ENCODE measurements at places on chromosomes 4 and X. TPM values are rescaled to one million over a fixed set of nuclear protein-coding genes. Genes with fewer than 3 reads are reported as not detected.

Gene ZNF81
- total RNA-seq, result 5.4 TPM

Gene ERCC6L
- total RNA-seq, result 5.2 TPM

Gene HELT
- not detected for total RNA-seq

Gene ERAS
- total RNA-seq, result not detected

Gene DIPK2B
- total RNA-seq, result not detected

Gene ZNF711
- total RNA-seq, result 0.90 TPM

Gene CPLX1
- 0.05 TPM for total RNA-seq

Gene CDKL2
- not detected for total RNA-seq

Gene GRIPAP1
- total RNA-seq, result 49.3 TPM

Gene MID2
- total RNA-seq, result 2.6 TPM

Gene CT45A10
- 62.2 TPM for total RNA-seq

Gene UGT8
- 6.8 TPM for total RNA-seq

Gene HHIP
- 2.3 TPM for total RNA-seq

Gene FAM149A
- total RNA-seq, result 2.6 TPM

Gene ZDHHC9
- total RNA-seq, result 7.7 TPM

Gene KLKB1
- total RNA-seq, result not detected

Data from A375 (cell line).